ENCODE measurements at places on chromosomes 11 and 22.

GRCh38 chr11:61950035-61950547, at the start of gene BEST1:
BEST1 (plus strand) TSS chr11:61950351; CDS start chr11:61951807, 1,456 bp downstream.
- DNase-seq: no peak

GRCh38 chr11:7467652-7468051, 17.7 kb upstream of the OLFML1 start:
- DNase-seq: no peak

GRCh38 chr11:134471087-134471715, 59.2 kb upstream of the B3GAT1 start:
- DNase-seq: no peak

DNA sequence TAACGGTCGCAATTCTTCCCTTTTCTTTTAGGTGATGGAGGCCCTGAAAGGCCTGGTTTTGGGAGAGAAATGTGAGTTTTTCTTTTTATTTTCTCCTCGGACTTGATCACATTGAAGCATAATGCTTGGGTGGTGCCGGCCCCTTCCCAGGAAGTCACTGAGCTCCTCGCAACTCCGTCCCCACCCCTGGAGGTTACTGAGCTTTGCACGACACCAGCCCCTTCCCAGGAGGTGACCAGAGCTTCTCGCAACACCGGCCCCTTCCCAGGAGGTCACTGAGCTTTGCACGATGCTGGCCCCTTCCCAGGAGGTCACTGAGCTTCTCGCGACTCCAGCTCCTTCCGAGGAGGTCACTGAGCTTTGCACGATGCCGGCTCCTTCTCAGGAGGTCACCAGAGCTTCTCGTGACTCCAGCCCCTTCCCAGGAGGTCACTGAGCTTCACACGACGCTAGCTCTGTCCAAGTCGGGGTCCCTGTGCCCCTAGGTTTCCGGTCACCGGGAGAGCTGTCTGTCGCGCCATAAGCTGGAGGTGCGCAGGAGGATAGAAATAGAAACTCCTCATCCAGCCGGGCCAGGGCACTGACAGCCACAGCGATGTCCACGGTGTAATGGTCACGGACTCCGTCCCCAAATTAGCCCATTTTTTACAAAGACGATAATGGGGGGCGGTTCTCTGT, 586.4 kb downstream of the BRD1 start:
- DNase-seq: no peak

Measured in cerebellar nuclear complex (tissue), 1 donor.